ENCODE measurements at places on chromosomes 2 and 18.
A peak's percentile ranks its signal among the peaks of the same experiment; 100 is the strongest.

DNA sequence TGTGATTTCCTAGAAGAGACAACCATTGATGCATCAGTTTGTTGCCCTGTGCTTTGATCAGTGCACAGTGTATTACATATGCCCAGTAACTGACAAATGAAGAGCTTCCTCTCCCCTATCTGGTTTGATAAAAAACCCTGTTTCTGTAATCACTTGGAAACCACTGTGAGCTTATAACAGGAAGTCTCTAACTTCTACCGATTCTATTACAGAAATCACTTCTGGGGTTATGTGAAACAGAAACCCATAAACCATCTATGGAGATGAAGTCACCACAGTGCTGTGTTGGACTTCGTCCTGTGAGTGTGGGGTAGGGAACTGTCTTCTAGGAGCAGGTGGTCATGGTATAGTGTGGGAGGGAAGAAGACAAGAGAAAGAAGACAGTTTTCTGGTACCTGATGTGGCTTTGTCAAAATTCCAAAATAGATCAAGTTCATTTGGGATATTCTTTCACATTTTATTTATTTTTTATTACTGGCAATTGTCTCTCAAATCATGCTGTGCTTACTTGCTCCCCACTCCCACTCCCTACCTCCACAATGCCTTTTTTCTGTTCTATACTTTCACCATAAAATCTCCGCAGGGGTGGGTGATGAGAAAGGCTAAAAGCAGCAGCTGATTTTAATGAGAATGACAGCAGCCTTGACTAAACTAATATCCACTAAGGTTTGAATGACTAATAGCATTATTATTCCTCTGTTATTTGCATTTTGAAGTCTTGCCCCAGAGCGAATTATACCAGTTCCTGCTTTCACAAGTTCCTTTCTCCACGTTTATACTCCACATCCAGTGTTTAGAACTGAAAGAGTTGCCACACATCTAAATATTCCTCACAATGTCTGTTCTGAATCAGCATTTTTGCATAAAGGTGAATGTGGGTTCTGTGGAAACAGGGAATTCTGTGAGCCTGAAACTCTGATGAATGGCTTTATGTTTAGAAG, 41.7 kb upstream of the RND3 start:
- DNase-seq, result no peak

DNA sequence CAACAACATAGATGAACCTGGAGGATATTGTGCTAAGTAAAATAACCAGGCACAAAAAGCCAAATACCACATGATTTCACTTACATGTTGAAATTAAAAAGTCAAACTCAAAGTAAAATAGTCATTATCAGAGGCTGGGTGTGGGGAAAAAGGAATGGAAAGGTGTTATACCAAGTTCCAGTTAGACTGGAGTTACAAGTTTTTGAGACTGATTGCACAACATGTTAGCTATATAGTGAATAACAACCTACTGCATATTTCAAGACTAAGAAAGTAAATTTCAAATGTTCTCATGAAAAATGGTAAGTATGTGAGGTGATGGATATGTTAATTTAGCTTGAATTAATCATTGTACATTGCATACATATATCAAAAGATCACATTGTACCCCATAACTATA, 116.8 kb upstream of the HNMT start:
- no peak for DNase-seq

- no peak for DNase-seq
These were observed 5.7 kb upstream of the GPR35 start for GRCh38 chr2:240619506-240620148.

- no peak for DNase-seq
These were observed 38.1 kb downstream of the ME2 start for GRCh38 chr18:50917021-50917420.

DNA sequence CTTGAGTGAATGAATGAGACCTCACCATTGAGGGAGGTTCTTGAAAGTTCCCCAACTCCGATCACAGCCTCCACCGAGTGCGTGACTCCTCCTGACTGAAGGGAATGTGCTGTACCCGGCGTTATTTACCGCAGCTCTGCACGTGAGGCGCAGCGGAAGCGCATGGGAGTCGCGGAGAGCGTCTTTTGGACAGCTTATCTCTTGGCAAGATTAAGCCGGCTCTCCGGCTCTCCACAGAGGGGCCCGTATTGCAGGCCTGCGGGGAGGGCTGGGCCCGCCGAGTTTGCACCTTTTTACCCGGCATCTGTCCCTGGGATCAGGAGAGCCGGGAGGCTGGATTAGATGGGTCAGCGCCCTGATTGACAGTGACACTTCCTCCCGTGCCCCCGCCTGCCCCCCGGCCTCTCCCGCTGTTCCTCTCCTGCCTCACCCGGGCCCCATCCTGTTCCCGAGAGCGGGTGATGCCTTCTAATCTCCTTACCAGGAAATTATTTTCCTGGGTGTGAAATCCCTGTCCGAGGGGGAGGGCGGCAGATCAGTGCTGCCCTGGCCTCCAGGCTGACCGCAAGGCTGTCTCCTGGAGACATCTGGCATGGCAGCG, 176.3 kb downstream of the INHBB start:
- no peak for DNase-seq

GRCh38 chr2:144032566-144032965, 487.4 kb downstream of the ZEB2 start:
- DNase-seq, result no peak

- no peak for DNase-seq
These were observed 265.9 kb downstream of the TFCP2L1 start for GRCh38 chr2:121019071-121019470.

DNA sequence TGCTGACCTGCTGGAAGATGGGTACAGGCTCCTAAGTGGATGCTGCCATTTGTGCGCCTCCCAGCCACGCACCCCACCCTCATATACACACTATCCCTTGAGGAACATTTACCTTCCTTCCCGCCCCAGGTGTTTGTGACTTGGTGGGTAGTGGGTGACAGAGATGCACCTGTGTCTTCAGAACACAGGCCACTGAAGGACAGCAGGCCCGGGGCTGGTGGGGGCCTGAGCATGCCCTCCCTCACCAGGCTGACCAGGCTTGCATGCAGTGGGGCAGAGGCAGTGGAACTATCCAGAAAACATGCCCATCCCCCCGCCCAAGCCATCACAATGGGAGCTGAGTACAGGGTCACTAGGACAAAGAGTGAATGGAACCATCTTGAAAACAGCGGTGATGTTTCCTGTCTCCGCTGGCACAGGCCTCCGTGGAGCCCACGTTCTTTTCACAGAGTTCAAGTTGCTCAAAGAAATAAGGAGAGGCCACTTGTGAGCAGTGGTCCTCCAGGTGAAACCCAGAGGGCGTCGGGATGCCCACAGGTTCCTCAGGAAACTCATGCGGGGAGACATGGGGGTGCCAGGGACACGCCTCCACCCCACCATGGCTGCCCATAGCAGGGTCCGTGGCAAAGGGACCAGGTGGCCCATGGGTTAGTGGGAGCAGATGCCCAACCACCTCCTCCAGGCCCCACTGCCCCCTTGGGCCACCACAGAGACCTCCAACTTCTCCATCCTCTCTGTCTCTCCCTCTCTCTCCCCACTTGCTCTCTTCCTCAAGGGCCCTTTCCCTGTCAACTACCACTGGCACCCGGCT, 90.9 kb downstream of the MALT1 start:
- no peak for DNase-seq

DNA sequence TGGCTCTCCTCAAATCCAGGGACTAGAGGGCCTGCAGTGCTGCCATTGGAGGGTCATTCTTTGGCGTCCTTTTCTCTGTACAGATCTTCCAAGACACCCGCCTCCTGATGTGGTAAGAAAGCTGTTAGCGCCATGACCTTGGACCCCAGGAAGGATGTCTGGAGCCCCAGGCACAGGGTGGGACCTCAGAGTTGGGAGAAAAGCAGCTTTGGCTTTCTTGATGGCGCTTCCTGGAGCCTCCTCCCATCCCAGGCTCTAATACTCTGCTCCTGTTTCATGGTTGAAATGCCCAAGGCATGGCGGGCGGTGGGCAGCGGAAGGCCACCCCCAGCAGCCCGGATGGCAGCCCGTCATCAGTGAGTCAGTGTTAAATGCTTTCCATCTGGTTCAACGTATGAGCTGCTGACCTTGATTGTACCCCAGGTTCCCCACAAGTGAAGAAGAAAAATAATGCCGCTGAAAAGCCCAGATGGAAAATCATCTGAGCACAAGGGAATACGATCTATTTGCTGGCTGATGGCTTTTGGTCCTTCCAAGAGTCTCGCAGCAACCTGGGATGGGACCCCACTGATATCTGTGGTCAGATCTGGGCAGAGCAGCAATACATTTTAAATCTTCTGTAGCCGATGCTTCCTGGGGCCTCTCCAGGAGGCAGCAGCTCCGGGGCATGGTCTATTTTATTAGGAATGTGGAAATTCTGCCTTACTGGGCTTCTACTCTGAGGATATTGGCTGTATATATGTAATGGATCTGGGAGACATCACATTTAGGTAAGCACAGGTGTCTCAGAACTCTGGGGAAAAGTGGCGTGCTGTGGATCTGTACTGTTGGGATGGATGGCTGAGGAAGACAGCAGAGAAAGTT, 15.1 kb downstream of the ACKR3 start:
- no peak for DNase-seq

GRCh38 chr18:50647237-50647636, 87.3 kb downstream of the MAPK4 start:
- no peak for DNase-seq

- no peak for DNase-seq
These were observed 189.2 kb downstream of the FAM210A start for GRCh38 chr18:13537022-13537780.

- DNase-seq, result no peak
These were observed 52.1 kb downstream of the CYRIA start for GRCh38 chr2:16613539-16614011.

- no peak for DNase-seq
These were observed 64.2 kb downstream of the SCG2 start for GRCh38 chr2:223537651-223538601.

GRCh38 chr2:71547616-71548285, 94.4 kb downstream of the DYSF start:
- DNase-seq, result no peak

GRCh38 chr2:118853651-118854291, 6.3 kb upstream of the EN1 start:
- DNase-seq, result no peak

DNA sequence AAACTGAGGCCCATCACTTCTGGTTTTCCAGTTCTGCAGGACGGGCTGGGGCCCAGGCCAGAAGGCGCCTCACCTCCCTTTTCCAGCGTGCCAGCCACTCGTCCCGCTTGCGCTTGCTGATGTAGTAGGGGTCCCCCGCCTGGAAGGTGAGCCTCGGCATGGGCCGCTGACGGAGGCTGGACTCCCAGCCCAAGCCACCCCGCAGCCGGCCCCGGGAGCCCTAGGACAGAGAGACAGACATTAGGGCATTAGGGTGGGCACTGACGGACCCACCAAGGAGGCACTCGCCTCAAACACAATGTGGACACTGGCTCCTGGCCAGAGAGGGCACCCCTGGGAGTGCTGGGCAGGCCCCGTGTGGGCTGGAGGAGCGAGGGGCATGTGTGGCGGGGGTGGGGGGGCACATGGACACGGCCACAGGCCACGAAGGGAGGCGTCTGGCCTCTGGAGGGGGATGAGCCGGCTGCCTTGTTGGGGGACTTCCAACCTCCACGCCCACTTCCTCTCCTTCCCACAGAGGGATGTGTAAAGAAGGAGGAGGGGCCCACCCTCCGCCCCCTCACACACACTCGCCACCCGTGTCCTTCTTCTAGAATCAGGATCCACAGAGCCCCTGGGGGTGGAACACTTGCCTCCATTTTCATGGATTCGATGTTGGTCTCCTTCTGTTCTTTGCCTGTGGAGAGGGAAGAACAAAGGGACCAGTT, 66.7 kb downstream of the DNMT3A start:
- DNase-seq, result no peak

GRCh38 chr2:41510108-41510507, 537.7 kb upstream of the PKDCC start:
- no peak for DNase-seq

DNA sequence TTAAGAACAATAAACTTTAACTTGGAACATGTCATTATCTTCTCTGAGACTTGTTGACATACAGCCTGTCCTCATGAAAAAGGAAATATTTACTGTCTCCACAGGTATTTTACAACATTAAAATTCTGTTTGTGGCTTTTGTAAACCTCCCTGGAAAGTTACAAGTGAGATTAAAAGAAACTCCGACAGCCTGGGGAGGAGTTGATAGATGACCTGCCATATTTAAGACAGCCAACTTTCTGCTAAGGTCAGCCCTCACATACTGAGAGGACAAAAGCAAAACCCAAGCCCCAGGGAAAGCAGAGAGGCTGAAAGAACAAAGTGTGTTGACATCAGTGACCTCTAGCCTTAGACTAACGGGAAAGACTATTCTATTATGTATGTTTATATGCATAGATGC, 350.2 kb downstream of the RIT2 start:
- DNase-seq, result no peak

DNA sequence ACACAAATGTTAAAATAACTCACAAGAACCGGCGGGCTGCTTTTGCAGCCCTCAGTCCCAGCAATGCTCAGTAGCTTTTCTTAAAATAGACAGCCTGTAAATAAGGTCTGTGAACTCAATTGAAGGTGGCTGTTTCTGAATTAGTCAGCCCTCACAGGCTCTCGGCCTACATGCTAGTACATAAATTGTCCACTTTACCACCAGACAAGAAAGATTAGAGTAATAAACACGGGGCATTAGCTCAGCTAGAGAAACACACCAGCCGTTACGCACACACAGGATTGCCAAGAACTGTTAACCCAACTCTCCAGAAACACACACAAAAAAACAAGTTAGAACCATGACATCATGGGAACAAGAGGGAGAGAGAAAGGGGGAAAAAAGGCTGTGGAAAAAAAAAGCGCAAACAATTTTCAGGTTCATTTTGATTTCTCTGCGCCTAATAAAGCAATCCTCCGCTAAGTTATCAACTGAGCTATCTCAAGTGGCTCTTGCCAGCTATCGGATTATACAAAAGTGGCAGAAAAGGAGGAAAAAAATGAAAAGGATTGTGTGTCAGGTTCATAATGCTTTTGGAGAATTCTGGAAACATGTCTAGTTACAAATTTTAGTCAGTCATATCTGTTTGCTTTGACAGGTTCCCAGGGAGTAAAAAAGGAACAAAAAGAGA, 89.1 kb downstream of the ZEB2 start:
- no peak for DNase-seq

- DNase-seq, result no peak
These were observed 762 bp downstream of the YIPF4 start for GRCh38 chr2:32278478-32278853.

- DNase-seq, result peak; percentile 41
These were observed 26.6 kb upstream of the LANCL1 start for GRCh38 chr2:210503001-210503623.

DNA sequence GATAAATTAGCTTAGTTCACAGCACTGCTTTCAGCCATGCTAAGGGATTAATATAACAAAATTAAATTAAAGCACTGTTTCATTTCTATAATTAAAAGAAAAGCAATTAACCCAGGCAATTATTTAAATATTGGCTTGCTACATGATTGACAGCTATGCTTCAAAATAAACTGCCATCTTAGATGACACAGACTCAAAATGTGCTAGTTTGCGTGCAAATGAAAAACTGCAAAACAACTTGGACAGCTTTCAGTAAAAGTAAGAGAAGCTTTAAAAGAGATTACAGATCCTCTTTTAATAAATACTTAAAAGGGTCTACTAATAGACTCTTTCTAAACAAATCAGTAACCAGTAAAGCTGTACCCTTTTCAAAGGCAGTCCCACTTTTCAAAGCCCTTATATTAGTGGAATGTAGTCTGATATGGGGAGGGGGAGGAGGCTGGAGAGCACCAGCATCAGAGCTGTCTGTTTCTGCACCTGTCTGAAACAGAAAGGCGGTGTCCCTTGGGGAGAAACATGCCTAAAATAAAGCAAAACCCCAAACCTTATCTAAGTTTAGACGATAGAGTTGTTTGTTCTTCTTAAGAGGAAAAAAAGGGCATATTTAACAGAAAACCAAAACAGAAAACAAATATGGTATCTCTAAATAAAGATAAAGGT, 20.8 kb downstream of the EIF2AK3 start:
- DNase-seq, result no peak

- peak; percentile 29 for DNase-seq
These were observed 22.9 kb upstream of the DARS1 start for GRCh38 chr2:136008205-136008865.

Measured in thymus (tissue), 14 donors.